Activated CD4-positive, alpha-beta T cell treated with anti-CD3 and anti-CD28 coated beads, Interleukin-2, amount 50 U/mL, for 16 hours (primary cell): ENCODE measurements at places on chromosomes 6 and 20.

- DNase-seq: no peak
Observed at GRCh38 chr6:110965629-110966229, 7.2 kb downstream of the GTF3C6 start.

DNA sequence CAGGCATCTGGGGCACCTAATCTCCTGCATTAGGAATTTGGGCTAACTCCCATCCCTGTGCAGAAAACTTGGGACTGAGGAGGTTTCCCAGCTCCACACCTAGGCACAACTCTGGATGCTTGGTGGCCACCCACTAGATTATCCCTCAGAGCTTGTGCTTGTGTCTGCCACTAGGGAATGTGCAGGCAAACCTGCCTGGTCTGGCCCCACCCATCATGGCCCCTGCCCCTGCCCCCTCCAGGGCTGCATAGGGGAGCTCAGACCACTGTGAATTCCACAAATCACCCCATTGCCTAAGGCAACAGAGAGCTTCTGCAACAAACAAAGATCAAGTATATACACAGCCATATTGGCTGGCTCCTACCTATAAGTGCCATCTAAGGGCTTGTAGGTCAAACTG lies 31.1 kb downstream of the STMND1 start:
- DNase-seq: no peak

DNA sequence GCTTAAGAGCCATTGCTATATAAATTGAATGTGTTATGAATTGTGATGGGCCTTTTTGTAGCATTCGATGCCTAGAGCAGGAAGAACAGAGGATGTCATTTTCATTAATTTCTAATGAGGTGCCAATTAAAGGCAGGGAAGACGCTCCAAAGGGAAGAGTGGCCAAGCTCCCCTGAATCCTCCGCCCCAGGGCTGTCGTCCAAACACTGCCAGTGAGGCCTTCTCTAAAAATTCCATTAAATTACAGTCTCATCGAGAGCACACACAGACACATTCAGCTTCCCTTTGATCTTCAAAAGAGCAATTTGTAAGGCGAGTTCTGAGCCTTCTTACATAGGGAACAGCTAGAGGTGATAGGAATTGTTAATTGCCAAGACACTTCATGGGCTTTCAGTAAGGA lies 300.0 kb downstream of the ZFAND3 start:
- no peak for DNase-seq

DNA sequence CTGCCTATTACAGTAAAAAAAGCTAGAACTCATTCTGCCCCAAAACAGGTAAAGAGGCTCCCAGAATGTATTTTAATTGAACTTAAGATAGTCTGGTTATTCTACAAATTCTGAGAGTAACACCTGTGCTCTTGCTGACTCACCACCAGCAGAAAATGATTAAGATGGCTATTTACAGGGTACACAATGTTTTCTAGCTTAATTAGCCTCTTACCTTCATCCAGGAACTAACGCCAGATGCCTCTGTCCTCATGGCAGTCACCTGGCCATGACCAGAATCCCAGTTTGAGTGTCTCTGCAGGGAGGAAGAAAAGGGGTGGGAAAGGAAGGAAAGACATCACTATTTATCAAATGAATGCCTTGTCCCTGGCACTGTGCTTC lies 31.3 kb upstream of the PPP1R3G start:
- no peak for DNase-seq

DNA sequence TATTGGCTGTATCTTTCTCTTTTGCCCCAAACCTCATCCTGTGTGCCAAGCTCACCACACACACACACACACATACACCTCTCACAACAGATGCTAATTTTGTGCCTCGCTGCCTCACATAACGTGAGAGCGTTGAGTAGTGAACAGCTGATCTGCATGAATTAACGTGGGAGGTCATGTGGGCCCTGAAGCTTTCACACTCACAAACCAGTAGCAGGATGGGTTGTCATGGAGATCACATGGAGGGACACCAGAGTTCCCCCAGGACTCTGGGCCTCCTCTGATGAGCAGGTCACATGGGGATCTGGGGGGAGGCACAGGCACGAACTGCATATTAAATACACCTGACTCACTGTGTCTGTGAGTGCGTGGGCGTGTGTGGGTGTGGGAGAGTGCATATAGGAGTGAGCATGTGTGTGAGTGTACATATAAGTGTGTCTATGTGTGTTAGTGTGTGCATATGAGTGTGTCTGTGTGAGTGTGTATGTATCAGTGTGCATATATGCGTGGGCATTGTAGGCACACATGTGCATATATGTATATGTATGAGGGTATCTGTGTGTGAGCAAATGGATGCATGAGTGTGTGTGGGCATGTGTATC lies 62.7 kb upstream of the SULF2 start:
- DNase-seq: no peak

- no peak for DNase-seq
Observed at GRCh38 chr6:49423817-49424216, 39.2 kb downstream of the MMUT start.

- no peak for DNase-seq
Observed at GRCh38 chr20:58905236-58905635, 52.7 kb downstream of the GNAS start.

- DNase-seq: no peak
Observed at GRCh38 chr20:35191419-35192117, 19.7 kb downstream of the PROCR start.

DNA sequence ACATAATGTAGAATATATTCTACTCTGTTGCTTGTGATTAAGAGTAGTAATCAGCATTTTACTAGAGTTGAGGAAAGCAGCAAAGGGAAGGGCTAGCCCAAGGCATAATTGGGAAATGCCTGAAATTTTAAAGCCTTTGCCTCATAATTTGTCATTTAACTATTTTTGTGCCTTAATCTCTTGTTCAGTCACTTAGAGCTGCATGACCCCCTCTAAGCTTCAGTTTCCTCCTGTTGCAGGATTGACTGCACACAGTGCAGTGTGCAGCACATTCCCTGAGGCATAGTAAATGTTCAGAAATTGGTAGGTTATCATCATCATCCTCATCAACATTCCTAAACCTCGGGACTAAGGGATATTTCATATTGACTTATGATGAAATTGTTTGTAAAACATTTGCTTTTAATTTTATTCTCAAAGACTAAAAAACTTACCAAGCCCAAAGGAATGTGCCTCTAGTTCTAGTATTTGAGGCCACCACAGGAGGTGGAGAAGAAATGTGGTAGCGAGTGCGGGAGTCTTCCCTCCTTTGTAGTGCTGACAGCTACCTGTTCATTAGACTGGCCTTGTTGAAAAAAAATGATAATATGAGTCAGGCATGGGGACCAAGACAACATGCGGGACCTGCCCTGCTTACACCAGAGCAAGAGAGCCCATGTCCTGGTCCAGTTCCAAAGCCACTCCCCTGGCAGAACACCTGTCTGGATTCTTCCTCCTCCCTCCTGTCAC lies 14.8 kb upstream of the TENT5A start:
- no peak for DNase-seq

GRCh38 chr20:60641879-60642447 lies 610.1 kb upstream of the CDH4 start:
- no peak for DNase-seq

GRCh38 chr6:158991017-158991723 lies 8.8 kb downstream of the RSPH3 start:
- DNase-seq: no peak

GRCh38 chr6:162371121-162371520 lies 356.4 kb downstream of the PRKN start:
- DNase-seq: no peak

- no peak for DNase-seq
Observed at GRCh38 chr6:129634411-129635230, 75.4 kb downstream of the ARHGAP18 start.

GRCh38 chr20:33584976-33585375 lies 77.2 kb upstream of the C20orf144 start:
- no peak for DNase-seq
